ENCODE measurements at places on chromosomes 5 and 9. TPM values are rescaled to one million over a fixed set of nuclear protein-coding genes. Genes with fewer than 3 reads are reported as not detected.

DNA sequence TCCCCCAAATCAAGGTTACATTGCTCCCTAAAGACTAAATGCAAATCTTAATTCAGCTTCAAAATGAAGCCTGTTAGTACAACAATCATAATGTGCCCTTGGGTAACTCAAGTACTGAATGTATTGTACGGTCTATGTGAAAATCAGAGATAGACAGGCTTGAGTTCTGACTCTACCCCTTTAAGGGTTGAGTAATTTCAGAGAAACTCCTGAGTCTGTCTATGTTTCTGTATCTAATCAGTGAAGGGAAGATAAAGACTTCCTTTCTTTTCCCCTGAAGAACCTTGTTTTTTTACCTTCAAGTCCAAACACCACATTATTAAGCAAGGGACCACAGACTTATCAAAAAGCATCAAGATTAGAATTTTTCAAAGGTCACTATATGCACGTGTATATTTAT lies 108.2 kb downstream of the MPDZ start:
- no peak for DNase-seq

DNA sequence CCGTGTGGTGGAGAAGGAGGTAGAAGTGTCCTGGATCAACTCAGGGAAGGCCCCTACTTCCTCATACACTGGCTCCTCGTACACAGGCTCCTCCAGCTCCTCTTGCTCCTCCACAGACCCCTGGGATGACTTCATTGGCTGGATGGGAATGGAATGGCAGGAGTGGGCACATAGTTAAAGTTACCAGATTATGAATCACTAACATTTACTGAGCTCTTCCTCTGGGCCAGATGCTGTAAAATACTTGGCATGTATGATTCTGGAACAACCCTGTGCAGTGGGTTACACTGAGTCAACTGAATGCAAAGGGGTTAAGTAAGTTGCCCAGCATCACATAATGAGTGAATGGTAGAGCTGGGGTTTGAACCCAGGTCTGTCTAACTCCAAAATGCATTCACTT lies 3.1 kb upstream of the FCHSD1 start:
- no peak for DNase-seq

- DNase-seq: no peak
These were observed 11.4 kb downstream of the HAND1 start for GRCh38 chr5:154466671-154467070.

DNA sequence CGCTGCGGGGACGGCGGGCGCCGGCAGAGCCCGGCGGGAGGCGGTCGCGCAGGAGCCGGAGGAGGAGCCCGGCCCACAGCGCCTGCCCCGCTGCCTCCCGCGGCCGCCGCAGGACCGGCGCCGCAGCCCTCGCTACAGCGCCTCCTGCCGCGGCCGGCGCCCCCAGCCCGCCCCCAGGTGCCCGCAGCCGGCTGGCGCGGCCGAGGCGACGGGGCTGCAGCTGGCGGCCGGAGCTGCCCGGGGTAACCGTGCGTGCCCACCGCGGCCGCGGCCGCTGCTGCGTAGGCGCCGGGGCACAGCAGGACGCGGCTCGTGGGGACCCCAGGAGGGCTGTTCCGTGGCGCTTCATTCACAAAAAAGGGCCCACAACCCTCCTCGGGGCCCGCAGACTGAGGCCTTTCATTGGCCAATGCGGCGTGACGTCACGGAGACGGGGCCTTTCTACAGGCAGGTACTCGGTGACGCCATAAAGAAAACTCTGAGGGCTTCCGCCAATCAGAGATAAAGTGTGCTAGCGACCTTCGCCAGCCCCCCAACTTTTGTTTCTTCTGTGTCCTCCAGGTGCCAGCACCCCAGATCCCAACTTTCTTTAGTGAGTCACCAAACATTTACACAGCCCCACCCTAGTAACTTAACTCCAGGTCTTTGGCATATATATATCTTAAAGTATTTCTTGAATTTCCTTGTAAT lies at the start of gene CDC14B:
Gene CDC14B (minus strand): TSS at position 353 of the 690 bp plus-strand sequence. CDS start 465 bp downstream, outside the sequence.
- peak; percentile 85 for DNase-seq

GRCh38 chr5:128213340-128213739 lies 129.8 kb downstream of the SLC12A2 start:
- DNase-seq: no peak

DNA sequence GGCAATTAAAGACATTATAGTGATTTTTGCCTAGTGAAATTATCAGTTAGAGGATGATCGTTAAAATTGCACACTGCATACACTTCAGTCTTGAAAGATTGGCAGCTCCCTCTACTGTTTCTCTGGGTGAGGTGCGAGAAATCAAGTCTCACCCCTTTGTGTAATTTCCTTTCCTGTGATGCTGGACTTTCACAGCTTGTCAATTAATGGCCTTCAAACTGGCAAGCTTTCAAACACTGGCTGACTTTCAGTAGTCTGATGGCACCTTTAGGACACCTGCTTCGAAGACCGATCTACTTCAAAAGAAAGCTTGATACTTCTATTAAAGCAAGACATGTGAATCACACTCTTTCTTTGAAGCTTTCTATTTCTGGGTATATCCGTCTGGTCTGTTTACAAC lies 706.7 kb upstream of the PTPRD start:
- no peak for DNase-seq

- no peak for DNase-seq
These were observed 112.9 kb downstream of the SH3TC2 start for GRCh38 chr5:148949841-148950470.

- no peak for DNase-seq
These were observed 9.7 kb downstream of the ORM2 start for GRCh38 chr9:114339130-114339908.

DNA sequence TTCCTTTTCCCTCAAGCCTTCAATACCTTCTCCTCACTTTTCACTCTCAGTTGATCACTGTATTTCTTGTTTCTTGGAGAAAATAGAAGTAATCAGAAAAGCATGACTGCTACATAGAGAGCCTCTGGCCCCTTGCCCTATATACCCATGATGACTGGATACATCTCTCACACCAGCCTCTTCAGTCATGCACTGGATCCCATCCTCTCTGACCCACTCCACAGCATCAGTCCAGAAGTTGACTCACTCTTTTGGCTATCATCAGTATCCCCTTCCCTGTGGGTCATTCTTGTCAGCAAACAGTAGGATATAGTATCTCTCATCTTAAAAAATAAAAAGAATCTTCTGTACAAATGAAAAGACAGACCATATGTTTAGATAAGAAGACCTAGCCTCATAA lies 32.9 kb downstream of the PTCD2 start:
- no peak for DNase-seq

DNA sequence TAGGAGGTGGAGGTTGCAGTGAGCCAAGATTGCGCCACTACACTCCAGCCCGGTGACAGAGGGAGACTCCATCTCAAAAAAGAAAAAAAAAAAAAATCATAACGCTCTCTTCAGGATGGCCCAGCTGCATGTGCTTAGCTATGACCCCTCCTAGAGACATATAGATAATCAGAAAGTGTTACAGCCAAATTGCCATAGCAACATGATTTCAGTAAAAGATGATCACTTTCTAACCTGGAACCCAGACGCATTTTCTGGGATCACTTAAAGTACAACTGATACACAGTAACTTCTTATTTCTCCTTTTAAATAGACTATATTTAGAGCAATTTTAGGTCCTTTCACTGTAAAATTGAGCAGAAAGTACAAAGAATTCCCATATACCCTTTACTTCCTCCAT lies 372.9 kb downstream of the CDH18 start:
- DNase-seq: no peak

- DNase-seq: no peak
These were observed 2.6 kb upstream of the UAP1L1 start for GRCh38 chr9:137074657-137075274.

GRCh38 chr5:137633896-137634295 lies 102.0 kb downstream of the KLHL3 start:
- DNase-seq: no peak

- no peak for DNase-seq
These were observed 70.3 kb downstream of the INIP start for GRCh38 chr9:112647596-112647995.

- no peak for DNase-seq
These were observed 7.2 kb downstream of the PFN3 start for GRCh38 chr5:177393206-177393765.

DNA sequence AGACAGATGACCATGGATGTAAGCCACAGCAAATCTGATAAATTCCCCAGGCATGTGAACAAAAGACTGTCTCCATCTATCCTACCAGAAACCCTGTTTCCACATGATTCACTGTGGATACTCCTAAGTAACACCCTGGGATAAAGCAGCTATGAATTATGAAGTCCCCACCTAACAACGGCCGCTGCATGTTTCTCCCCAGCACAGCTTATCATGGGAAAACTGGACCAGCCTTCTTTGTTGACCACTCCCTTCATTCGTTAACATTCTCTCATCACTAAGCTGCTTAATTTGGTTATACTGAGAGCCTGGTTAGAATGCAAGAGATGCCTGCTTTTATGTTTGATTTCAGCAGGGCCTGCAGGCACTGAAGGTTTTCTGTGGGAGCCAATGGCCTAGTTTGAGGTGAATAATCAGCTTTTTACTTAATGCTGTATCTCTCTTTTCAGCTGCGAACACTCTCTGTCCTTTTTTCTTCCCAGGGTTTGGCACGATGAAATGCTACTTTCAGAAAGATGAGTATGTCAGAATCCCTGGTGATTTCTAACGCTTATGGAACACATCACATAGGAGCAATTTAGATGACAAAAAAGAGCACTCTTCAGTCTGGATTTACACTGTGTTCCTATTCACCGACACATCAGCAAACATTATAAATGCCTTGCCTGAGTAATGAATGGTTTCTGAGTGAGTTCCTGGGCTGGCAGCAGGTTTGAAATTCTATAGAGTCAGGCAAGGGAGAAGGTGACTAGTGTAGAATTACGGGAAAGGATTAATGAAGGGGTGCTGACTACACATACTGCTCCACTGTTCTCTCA lies 318.4 kb upstream of the ZNF608 start:
- no peak for DNase-seq

GRCh38 chr5:31711363-31711762 lies 72.4 kb downstream of the PDZD2 start:
- no peak for DNase-seq

DNA sequence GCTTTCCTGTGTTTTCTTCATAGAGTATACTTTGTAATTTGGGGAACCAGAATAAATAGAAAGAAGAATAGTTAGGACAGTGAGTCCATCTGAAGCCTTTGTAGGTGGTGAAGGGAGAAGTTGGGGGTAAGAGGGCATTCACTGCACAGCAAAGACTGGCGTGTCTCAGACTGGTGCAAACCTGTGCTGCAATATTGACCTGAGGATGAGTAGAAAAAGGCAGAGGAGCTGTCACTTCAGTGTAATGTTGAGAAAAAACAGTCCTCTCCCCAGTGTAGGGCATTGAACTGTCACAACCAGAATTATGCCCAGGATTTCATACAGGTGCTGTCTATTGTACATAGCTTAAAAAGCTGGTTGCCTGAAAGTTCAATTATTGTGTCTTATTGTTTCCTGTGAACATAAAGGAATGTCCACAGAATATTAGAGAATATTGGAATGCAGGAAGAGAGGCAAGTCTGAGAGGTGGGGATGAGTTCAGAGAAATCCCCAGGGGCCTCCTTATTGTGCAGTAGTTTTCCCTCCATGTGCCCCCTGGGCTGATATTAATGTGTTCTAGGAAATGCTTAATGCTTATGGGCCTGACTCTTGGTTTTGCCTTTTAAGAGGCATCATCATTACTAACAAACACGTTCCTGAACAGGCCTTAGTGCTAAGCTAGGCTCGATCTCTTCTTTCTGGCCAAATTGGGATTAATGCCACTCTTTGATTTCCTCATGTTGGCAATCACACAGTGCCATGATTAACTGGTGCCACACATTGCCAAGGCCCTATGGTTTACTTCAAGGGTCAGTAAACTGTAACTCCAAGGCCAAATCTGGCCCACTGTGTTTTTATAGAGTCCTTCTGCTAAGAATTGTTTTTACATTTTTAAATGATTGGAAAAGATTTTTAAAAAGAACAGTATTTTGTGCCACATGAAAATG lies 34.0 kb downstream of the DAPK1 start:
- no peak for DNase-seq

- no peak for DNase-seq
These were observed 51.4 kb upstream of the GRHPR start for GRCh38 chr9:37370968-37371563.

GRCh38 chr5:154972476-154973080 lies 31.7 kb downstream of the MRPL22 start:
- DNase-seq: no peak

GRCh38 chr9:37625758-37626147 lies 25.0 kb upstream of the FRMPD1 start:
- no peak for DNase-seq

DNA sequence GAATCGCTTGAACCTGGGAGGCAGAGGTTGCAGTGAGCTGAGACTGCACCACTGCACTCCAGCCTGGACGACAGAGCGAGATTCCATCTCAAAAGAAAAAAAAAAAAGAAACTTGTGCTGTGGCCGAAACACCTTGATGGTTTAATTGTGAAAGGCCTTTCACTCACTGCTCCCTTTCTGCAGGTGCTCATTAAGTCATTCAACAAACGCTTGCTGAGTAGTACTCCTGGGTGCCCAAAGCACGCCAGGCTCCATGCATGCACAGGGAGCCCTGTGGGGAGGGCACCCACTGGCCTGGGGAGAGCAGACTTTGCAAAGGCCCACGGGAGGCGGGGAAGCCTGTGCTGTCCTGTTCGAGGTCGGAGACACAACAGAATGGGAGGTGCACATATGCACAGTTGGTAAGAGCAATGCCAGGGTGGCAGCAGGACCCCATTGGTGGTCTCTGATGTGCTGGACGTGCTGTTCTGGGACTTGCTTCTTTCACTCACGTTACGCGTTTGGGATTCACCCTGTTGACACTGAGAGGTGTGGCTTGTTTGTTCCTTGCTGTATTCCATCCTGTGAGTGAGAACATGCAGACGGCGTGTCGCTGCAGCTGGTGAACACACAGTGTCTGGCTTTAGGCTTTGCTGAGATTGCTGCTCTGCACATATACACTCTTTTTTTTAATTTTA lies 3.0 kb upstream of the ENTPD2 start:
- DNase-seq: no peak

DNA sequence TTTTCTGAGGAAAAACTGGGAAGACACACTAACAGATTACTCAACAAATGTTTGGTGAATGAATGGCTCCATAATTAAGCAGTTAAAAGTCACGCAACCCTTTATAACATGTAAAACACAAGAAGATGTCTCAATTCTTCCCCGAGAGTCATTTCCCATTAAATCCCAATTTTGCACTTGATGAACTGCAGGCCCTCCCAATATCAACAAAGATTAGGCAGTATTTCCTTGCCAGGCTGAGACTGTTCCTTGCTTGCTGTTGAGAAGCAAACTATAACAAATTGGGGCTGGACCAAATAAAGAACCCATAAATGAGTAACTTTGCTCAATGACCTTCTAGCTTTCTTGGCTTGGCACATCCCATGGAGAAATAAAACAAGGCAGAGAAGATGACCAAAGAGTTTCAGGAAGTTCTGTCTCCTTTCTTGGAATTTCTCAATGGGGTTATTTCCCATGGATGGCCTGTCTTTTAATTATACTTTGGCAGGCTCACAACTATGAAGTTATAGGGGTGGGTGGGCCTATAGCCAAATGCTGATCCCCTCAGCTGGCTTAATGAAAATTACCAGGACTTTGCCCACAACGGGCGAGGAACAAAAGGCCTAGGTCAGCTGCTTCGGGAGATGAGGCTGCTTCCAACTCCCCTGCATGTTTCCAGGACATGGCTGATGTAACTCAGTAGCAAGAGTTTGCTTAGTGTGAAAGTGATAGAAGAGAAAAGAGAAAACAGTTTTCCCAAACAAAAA lies 243.1 kb upstream of the RFX3 start:
- DNase-seq: no peak

The SELENOP gene
- total RNA-seq: 2,099 TPM

The SLCO6A1 gene
- not detected for total RNA-seq

The TNFSF8 gene
- 0.33 TPM for total RNA-seq

The SH3GL2 gene
- total RNA-seq: not detected

The GZMA gene
- total RNA-seq: not detected

The ECM2 gene
- 21.0 TPM for total RNA-seq

The CBY3 gene
- not detected for total RNA-seq

The FGF1 gene
- total RNA-seq: 0.25 TPM

The STPG3 gene
- not detected for total RNA-seq

The BTNL9 gene
- total RNA-seq: 8.8 TPM

Data from left lobe of liver (tissue), 2 donors.